DND-41 (cell line): ENCODE measurements at places on chromosomes 12 and 14.
A peak's percentile ranks its signal among the peaks of the same experiment; 100 is the strongest.

GRCh38 chr12:23041774-23042173, 416.8 kb downstream of the ETNK1 start:
- DNase-seq: no peak

DNA sequence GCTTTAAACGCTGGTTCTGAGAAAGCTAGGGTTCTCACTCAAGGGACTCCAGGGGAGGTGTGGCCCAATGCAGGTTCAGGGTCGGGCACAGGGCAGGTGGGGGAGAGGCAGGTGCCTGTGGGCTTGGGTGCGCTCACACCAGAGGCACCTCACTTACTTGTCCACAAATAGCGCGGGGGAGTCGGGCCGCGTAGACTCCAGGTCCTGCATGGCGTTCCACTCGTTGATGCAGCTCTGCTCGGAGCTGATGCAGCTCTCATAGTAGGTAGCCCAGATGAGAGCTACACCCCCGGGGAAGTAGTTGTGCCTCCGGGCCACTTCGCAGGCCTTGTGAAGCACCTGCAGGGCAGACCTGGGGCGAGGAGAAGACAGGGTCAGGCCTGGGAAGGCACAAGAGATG, 49.9 kb downstream of the SSH1 start:
- DNase-seq: no peak

- no peak for DNase-seq
Observed at GRCh38 chr12:100268835-100269564, 2.0 kb downstream of the SCYL2 start.

GRCh38 chr14:68295316-68295816, 475.8 kb downstream of the RAD51B start:
- DNase-seq: no peak

DNA sequence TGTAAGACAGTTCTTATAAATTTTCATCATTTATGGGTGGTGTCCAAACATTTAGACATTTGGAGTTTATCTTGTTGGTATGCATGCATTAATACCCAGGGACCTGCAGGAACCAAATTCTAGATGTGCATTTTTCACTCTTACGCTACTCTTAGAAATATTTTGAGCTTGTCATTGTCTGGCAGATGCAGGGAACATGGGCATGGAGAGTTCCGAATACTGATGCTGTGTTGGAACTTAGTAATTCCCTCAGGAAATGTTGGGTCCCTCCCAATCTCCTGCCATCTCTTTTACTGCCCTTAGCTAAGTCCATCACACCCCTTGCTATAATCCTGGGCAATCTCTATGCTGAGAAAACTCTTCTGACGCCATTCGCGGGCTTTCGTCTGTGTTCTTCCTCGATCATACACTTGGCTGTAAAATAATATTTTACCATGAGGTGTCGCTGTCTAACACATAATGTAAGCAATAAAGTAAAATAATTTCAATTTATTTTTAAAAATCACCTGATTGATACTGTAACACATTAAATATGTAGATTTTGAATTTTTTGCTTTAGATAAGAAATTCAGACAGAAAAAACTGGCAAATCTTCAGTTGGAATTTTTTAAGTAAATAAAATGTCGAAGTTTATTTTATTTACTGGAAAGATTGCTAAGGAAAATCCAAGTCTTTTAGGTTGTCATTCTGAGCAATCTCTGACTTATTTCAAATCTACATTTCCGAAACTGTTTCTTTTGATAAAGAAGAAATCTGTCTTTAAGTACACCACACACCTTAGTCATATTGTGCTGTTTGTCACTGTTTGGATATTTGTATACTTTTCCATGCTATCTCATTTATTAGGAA, 304.1 kb upstream of the SSTR1 start:
- peak; percentile 7 for DNase-seq

DNA sequence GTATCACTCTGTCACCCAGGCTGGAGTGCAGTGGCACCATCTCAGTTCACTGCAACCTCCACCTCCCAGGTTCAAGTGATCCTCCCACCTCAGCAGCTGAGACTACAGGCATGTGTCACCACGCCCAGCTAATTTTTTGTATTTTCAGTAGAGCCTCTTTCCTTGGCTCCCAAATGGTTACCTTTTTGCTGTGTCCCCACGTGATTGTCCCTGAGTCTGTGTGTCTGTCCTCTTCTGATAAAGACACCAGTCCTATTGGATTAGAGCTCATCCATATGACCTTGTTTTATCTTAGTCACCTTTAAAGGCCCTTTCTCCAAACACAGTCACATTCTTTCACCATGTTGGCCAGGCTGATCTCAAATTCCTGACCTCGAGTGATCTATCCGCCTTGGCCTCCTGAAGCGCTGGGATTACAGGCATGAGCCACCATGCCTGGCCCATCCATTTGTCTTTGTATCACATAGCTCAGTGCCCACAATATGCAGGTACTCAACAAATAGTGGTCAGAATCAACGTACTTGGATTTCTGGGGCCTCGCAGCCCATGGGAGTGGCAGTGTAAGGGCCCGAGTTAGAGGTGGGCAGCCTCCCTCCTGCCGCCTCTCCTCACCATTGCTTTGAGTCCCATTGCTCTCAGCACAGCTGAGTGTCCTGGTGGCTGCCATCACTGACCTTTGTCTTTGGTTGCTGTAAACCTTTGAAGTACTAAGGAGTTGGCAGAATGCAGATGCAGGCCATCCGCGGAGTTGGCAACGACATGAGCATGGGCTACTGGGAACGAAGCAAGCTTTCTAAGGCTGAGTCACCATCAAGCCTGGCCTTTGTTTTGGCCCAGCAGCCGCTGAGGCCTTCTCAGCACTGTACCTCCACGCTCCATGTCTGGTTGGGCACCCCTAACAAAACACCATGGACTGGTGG, 9.3 kb downstream of the TPCN1 start:
- no peak for DNase-seq

DNA sequence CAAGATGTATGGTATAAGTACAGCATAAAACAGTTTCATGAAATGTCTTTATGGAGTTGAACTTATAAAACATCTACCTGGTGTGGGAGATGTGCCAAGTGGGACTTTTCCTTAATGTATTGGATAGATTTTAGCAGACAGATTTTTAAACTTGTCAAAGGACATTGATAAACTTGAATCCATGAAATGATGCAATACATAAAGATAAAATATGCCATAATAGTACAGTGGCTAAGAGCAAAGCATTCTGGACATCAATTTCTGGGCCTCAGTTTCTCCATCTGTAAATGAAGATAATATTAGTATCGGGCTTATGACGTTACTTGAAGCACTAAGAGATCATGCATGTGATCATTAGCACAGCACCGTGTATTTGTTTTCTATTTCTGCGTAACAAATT, 45.4 kb downstream of the NKX2-1 start:
- no peak for DNase-seq

DNA sequence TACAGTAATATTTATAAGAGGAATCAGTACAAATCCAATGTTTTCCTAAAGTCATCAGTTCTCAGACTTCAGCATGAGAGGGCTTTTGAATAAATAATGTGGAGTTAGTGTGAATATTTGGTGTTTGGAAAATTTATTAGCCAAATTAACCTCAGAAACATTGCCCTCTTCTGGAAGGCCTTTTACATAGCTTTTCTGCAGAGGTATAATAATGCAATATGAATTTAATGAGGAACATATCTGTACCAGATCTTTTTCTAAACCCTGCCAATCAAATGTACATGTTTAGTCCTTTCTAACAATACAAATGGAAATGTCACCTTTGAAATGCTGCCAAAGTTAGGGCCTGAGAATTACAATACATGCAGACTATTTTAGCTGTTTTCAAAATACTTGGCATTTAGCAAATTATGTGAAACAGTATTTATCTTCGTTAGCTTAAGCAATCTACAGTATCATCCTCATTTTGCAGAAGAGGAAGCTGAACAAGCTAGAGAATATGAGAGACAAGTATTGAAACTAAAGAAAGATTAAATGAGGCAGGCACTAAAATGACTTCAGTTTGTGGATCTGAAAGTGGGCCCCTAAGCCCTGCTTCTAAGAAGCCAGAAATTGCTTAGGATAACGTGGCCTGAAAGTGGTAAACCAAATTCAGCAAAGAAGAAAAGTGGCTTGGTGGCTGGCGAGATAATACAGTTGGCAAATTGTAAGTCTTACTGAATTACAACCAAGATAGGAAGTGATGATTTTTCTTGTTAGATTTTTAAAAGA, 60.4 kb upstream of the MANSC4 start:
- no peak for DNase-seq

DNA sequence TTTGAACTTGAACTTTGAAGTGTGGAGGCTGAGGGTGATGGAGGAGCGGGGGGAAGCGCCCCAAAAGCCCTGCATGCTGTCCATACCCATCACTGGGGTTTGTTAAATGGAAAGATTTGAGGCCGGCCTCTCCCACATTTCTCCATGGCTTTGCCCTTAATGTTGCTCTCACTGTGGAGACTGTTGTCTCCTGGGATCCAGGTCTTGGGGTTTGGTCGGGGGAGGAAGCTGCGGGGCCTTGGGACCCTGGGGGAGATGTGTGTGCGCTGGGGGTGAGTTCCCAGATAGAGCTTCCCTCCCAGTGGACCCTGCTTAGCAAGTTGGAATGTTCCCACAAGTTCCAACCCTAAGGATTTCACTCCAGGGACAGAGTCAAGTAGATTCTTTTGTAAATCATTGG, 28.0 kb upstream of the LRTM2 start:
- DNase-seq: no peak

- no peak for DNase-seq
Observed at GRCh38 chr12:75892731-75893408, 138.7 kb downstream of the PHLDA1 start.

DNA sequence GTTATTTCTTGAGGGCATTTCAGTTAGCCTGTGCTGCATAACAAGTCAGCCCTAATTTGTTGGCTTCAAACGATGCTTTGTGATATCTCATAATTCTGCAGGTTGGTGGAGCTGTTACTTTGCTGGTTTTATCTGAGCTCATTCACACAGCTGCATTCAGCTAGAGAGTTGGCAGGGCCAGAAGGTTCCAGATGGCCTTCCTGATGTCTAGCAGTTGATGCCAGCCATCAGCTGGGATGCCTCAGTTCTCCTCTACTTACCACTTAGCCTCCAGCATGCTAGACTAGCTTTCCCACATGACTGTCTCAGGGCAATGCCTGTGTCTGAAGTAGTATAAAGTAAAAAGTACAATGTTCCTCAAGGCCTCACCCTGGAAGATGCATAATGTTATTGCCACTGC, 130.6 kb downstream of the SLC35F4 start:
- DNase-seq: no peak

GRCh38 chr12:34350092-34351041, 328.1 kb downstream of the ALG10 start:
- no peak for DNase-seq

GRCh38 chr14:99763527-99764221, 29.5 kb upstream of the EML1 start:
- DNase-seq: no peak

DNA sequence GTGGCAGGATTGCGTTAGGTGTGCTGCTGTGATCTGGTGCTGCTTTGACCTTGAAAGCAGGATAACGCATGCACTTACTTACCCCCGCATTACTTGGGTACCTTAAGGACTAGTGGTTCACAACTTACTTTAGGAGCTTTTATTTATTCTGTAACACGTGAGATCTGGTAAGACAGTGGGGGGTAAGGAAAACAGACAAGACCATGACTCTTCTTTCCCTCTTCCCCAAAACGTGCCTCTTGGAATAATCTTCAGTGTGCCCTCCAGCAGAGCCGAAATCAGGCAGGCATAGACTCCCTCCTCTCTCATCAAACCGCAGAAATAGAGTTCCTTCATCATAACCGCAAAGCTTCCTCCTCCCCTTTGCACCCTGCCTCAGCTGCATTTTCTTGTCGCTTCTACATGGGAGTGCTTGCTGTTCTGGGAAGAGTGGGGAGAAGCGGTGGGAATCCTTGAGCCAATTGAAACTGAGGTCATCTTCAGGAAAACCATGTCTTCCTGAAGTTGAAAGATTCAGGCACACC, 43.4 kb downstream of the RAD52 start:
- DNase-seq: no peak

DNA sequence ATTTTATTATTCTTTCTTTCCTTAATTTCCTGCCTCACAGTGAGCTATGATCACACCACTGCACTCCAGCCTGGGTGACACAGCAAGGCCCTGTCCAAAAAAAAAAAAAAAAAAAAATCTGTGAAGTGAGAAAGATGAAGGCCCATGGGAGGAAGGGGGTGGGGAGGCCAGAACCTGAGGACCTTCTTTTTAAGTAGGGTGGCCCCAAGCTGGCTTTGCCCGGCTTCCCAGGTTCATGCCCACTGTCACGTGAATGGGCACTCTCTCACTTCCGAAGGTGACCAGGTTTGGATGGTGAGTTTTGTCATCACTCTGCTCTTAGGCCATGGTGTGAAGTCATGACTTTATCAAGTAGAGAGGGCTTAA, 82.3 kb downstream of the TNFAIP2 start:
- no peak for DNase-seq

DNA sequence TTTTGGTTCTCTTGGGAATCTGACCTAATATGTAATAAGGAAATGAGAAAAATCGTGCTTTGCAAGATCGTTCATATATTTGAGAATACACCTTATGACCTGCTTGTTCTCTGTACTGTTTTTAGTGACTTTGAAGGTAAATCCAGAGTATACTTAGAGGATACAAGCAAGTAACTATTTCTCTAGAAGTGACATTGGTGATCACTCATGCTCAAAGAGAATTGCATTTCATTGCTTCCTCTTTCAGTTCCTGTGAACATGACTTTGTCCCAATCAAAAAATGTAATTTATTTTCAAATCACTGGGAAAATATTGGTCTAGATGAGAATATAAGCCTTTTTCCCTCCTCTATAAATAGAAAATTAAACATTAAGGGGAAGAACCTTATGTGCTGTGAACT, 2.7 kb downstream of the KTN1 start:
- no peak for DNase-seq

DNA sequence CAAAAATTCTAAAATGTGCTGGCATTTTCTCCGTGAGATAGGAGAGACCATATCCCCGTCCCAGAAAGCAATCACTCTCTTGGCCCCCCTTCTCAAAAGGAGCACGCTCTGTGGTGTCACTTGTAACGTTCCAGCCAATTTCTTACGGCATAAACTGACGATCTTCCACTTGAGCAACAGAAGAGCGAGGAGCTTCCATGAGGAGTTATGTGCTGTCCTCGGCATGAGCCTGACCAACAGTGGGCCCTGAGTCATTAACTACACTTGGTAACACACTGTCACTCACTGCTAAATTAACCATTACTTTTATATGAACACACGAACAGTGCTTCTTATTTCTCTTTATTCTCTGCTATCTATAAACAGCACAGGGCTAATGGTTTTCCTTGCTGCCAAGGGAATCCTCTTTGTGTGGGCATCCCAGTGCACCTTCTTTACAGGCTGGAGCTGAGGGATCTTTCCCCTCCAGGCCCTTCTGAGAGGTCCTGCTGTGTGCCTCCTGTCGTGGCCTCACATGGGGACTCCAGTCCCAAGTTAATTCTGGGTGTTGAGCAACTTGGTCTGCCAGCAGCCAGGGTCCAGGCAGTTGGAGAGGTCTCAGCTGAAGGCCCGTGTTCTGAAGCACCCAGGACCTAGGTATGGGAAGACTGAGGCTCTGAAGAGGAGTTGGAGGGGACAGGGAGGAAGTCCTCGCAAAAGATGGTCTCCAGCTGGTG, 9.4 kb downstream of the SLC6A13 start:
- DNase-seq: no peak
